Upper lobe of left lung (tissue), 6 donors: ENCODE measurements at places on chromosomes 1 and 21. TPM values are rescaled to one million over a fixed set of nuclear protein-coding genes. Genes with fewer than 3 reads are reported as not detected.
A peak's percentile ranks its signal among the peaks of the same experiment; 100 is the strongest.

- no peak for DNase-seq
Measured at GRCh38 chr1:171296897-171297296, 17.1 kb upstream of the FMO4 start.

GRCh38 chr1:53369761-53370160 is 41.9 kb upstream of the LRP8 start:
- DNase-seq: peak; percentile 10

- DNase-seq: no peak
Measured at GRCh38 chr1:242530761-242531160, 6.3 kb upstream of the PLD5 start.

- DNase-seq: no peak
Measured at GRCh38 chr1:235102993-235103411, 25.6 kb downstream of the TOMM20 start.

DNA sequence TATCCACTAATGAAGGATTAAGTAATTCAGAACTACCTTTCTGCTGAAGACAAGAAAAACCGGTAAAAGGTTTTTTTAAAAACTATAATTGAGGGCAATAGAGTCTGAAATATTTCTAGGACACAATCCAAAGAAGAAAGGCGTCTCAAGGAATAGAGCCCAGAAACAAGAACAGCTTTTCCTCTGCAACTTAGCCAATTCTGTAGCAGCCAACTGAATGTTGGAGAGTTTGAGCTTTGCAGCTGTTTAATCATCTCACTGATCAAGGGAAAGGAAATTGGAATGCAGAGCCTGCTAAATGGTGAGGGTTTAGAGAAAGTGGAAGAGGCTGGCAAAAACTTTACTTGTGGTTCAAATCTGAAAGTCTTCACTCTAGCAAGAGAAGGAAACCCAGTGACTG is 818.9 kb downstream of the KCNT2 start:
- no peak for DNase-seq

GRCh38 chr1:175750366-175751071 is 7.1 kb upstream of the TNR start:
- no peak for DNase-seq

DNA sequence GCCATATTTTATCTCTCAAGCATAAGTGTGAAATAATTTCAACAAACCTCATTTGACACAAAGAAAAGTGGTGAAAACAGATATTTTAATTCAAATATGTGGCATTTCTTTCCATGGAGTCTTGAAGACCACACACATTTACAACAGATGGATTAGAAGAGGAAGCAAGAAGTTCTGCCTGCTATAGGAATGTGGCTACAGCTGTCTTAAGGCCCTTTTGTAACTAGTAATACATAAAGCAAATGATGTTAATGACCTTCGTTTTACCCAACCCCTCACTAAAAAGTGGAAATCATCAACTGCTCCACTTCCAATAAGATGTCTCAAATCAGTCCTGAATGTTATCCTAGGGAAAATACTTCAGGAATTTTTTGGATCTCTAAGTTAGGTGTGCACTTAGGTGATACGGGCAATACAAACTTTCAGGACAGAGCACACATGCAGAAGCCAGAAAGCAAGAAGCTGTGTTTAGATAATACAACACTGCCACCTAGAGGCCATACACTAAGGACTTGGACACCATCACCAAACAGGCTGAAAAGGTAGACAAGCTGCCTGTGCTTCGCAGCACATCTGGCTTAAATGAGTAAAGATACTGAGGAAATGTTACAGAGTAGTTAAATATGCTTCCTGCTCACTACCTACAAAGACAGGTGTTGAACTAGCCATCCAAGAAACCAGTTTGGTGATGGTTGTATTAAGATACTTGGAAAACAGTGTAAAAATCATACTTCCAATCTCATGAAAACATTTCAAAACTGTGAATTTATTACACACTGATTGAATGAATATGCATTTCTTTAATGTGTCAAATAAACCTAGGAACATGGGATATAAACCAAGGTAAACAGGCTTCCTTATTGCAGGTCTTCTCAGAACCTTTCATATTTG is 24.4 kb downstream of the RRAGC start:
- no peak for DNase-seq

- no peak for DNase-seq
Measured at GRCh38 chr1:55068638-55069037, 29.3 kb downstream of the PCSK9 start.

DNA sequence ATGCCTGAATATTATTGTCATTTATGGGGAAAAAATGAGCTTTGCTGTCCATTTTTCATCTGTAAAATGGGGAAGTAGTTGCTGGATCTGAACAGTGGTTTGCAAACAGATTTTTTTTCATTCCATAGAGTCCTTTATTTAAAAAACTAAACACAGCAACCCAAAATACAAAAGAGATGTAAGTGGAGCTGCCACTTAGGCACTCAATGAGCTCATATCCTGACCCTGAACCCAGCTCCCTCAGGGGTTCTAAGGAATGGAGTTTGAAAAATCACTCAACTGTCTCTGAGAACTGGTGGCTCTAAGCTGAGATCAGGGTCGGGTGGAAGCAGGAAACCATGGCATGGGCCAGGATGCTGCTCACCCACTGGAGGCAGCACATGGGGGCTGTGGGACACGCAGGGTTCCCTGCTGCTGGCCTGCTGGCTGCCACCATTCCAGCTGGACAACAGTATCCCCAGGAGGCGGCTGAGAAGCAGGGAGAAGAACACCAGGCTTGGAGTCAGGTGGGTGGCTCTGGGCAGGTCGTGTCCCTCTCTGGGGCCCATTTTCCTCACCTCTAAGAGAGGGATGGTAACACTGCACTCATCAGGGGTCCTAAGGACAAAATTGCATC is 9.6 kb upstream of the ECE1 start:
- DNase-seq: no peak

- no peak for DNase-seq
Measured at GRCh38 chr1:209607795-209608178, 24.3 kb downstream of the CAMK1G start.

DNA sequence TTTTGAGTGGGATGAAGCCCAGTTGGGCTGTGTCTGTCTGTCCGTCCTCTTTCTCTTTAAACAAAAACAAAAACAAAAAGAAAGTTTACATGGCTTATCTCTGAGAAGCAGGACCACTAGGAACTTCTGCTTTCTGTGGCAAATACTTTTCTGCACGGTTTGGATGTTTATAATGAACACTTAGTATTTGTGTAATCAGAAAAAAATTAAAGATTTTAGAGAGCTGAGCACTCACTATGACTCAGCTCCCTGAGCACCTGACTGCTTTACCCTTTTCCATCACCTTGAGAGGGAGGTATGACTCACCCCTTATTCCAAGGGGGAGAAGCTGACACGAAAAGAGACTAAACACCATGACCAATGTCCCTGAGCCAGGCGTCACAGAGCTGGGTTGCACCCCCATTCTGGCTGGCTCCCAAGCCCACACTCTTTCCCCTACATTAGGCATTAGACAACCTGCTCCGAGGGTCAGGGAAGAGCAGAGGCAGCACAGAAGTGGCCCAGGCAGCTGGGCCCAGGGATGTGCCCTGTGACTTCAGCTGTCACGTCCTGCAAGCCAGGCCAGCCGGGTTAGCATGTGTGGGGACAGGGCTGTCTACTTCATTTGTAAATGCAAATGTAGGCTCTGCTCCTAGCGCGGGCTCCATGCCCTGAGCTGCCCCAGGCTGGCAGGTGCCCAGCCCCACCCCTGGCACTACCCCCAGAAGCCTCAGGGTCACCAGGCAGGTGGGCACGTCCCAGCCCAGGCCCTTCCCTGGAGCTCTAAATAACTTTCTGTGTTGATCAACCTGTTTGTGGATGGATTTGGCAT is 30.4 kb downstream of the RAP1GAP start:
- DNase-seq: no peak

DNA sequence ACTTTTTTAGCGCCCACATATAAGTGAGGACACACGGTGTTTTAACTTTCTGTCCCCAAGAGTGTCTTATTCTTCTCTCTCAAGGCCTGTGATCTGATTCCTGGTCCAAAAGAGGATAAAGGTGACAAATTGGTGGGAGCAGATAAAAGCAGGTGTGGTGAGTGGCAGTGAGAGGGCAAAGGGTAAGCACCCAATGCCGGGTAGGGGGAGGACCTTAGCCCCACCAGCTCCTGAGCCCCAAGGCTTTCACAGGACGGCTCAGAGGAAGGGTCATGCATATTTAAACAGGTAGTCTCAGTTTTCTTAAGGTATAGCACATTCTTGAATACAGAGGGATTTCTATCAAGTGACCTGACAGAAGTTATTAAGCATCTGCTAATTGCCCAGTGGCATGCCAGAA is 19.6 kb downstream of the LBR start:
- no peak for DNase-seq

DNA sequence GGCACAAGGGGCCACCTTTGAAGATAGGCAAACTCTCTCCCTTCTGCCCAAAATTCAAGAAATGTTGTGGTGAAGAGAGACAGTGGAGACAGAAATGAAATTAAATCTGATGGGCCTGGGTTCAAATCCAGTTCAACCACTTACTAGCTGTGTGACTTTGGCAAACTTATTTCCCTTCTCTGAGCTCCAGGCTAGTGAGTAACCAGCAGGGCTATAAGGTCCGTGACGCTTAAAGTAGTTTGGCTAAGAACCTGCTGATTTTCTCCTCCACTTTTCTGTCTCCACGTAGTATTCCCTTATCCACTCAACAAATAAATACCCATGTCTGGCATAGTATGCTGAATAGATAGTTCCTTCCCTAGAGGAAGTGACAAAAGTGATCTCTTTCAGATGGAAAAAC is 1.9 kb downstream of the SLC2A1 start:
- no peak for DNase-seq

GRCh38 chr1:148158341-148159003 is 6.4 kb upstream of the NBPF11 start:
- no peak for DNase-seq

DNA sequence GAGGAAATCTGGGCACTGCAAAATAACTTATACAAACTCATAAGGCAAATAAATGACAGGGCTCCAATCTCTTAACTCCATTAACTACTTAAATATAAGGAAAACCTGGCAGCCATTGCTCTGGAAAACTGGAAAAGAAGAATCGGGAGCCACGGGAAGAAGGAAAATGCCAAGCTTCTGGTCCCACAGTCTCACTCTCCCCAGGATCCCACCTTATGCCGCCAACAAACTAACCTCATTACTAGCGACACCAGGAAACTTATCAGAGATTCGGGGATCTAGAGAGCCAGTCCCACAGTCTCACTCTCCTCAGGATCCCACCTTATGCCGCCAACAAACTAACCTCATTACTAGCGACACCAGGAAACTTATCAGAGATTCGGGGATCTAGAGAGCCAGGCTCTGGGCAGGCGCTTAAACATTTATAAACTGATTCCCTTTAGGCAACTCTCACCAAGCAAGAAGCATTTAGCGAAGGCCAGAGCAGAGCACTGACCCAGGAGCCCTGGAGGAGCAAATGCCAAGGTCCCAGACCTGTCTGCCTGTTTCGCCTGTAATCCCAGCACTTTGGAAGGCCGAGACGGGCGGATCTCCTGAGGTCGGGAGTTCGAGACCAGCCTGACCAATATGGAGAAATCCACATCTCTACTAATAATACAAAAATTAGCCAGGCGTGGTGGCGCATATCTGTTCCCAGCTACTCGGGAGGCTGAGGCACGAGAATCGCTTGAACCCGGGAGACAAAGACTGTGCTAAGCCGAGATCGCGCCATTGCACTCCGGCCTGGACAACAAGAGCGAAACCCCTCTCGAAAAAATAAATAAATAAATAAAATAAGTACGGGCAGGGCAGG is 720 bp downstream of the PSMB2 start:
- DNase-seq: no peak

DNA sequence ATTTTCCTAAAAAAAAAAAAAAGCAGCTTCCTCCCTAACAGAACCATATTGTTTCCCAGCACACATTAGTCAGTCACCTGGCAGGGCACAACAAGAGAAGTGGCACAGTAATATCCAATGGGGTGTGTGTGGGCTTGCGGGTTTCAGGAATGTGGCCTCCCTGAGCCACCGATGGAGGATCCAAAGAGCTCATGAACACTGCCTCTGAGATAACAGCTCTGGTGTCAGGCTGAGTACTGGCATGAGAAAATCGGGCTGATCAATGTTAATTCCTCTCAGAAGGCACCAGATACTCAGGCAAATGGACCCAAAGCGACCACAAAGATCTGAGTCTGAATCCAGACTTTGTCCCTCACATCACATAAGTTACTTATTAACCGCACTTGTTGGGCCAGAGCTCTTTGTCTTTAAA is 2.2 kb upstream of the LYPD8 start:
- no peak for DNase-seq

Gene PLA2G2C
- total RNA-seq: not detected

Gene GRHL3
- total RNA-seq: not detected

Gene FAM163A
- not detected for total RNA-seq
